HAP-1 (cell line): ENCODE measurements at places on chromosomes 7 and 10.

DNA sequence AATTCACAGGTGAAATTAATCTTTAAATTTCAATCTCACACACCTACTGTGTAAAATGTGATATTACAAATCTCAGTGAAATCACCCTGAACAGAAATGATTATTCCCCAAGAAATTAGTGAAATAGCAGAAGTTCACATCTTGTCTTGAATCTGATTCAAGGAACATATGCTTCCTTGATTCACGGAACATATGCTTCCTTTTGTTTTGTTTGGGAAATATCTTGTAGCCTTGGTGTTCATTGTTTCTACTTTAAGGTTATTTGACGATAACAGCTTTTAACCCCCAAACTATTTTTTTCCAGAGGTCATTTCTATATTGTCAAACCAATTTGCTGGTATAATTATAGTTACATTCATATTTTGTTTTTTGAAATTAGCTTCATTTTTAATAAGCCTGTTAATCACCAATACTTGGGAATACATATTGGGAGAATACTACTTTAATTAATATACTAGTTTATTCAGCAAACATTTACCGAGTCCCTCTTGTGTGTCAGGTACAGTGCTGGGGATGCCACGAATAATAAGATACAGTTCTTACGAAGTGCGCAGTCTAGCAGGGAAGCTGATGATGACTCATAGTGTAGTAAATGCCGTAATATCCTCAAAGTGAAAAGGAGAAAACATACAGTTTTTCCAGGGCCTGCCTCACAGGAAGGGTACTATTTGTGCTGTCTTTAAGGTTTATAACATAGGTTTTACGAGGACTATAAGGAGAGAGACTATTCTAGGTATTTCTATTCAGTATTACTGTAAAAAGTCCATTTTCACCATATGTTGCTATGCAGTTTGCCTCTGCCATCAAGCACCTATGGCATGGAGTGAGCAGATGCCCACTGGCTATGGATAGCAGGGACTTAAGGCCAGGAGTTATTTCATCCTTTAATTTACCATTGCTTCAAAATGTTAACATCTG, 32.5 kb downstream of the PRKAR2B start:
- DNase-seq, result no peak

DNA sequence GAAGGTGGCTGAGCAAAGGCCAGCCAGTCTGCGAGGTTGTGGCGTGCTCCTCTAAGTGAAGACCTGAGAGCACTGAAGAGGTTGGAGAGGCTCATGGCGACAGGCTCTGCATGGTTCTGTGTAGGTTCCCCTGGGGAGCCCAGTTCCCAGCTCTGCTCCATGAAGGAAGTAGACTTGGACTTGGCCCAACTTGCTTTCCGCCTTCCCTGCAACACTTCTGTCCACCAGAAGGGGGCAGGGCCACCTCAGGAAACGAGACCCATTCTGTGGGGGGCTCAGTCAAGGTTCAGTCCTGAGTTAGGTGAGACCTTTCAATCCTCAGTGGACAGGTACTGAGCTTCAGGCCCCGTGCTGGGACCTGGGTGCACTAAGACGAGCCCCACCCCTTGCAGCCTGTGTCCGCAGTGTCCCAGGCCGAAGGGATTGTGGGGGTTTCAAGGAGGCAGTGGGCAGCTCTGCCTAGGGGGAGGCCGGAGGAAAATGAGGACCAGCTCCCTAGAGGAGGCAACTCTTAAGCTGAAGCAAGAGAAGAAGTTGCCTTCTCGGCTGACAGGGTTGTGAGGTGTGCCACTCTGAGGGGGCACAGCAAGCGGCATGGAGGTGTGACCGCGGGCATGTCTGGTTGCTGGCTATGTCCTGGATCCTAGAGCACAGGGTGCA, 15.0 kb upstream of the PCBD1 start:
- DNase-seq, result peak; percentile 28

DNA sequence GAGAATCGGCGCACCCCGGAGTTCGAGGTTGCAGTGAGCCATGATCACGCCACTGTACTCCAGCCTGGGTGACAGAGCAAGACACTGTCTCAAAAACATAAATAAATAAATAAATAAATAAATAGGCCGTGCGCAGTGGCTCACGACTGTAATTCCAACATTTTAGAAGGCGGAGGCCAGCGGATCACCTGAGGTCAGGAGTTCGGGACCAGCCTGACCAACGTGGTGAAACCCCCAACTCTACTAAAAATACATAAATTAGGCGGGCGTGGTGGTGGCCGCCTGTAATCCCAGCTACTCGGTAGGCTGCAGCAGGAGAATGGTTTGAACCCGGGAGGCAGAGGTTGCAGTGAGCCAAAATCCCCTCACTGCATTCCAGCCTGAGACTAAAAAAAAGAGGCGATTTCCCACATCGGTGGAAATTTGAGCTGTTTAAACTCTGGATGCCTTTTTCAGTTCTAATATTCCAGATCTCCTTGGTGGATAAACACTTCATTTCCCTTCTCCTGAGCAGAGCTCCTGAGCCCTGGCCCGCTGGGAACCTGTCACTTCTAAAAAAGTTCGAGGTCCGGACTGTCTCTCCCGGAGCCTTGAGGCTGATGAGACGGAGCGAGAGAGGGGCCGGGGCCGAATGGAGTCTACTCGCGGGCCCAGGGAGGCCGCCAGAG, 2.0 kb upstream of the NFKB2 start:
- DNase-seq, result no peak

- no peak for DNase-seq
These were observed 119.5 kb downstream of the BICC1 start for GRCh38 chr10:58632216-58632615.

GRCh38 chr7:16739863-16740622, 13.5 kb upstream of the TSPAN13 start:
- no peak for DNase-seq

GRCh38 chr7:44149571-44150465, 8.7 kb upstream of the MYL7 start:
- no peak for DNase-seq

DNA sequence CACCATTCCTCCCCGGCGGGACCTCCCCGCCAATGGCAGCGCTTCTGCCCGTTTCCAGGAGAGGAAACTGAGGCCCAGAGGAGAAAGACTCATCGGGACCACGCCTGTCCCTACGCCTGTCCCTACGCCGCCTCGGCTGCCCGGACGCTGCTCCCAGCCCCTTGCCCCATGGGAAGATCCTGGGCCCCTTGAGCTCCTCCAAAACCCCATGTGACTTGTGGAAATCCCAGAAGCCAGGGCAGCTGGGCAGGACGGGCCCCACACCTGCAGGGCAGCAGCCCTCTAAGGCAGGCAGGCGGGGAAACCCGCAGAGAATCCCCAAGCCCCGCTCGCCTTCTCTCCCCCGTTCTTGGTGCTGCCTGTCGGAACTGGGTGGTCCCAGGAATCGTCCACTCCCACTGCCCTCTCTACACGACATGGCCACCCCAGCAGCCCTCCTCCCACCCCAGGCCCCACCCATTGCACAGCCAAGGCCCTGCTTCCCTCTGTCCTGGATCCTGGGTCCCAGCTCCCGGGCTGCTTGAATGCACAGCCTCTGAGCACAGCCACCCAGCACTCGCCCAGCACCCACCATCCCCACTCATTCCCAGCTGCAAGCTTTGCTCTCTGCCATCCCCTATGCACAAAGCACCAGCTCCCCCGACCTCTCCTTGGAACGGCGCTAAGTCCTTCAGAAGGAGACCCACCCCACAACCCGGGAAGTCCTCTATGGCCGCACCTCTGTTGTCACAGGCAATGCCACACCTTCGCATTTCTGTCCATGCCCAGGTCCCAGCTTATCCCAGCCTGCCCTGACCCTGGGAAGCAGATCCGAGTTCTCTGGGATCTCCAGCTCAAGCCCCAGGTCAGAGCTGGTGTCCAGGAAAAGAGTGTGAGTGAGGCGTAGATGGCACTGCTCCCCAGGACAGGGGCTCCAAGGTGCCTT, 50.6 kb downstream of the SLC29A4 start:
- no peak for DNase-seq

GRCh38 chr7:156050636-156051569, 238.6 kb upstream of the SHH start:
- no peak for DNase-seq

DNA sequence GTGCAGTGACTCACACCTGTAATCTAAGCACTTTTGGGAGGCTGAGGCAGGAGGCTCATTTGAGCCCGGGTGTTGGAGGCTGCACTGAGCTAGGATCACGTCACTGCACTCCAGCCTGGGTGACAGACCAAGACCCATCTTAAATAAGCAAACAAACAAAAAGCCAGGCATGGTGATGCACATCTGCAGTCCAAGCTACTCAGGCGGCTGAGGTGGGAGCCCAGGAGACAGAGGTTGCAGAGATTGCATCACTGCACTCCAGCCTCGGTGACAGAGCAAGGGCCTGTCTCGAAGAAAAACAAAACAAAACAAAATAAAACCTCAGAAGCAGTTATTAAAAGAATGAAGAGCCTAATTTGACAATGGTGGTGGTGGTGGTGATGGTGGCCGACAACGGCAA, 132.5 kb downstream of the PARD3 start:
- no peak for DNase-seq

DNA sequence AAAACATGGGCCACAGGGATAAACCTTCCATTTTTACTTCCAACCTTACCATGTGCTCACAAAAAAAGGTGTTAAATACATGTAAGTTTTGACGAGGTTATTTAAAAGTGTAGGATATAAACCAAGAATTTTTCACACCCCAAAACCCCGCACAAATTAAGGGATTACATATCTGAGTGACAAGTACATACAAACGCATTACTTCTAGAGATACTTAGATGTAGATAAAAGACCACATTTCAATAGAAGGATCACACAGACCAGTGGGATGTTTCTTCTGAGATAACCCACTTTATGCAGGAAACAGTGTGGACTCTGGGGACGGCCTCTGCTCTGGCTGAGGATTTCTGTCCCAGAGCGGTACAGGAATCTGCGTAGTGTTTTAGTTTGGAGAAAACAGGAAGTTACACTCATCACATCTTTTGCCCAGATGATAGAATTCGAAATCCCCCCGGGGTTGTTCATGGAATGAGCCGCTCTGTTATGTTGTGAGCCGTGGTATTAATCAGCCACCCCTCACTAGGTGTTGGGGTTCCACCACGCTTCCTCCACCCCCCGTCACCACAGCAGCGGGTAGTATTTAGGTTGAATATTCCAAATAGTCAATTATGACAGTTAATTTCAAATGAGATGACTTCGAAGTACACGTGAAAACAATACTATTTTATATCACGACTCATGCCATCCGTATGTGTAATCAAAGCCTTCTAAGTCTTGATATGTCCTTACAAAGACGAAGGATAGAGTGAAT, 1.3 kb upstream of the CUL1 start:
- DNase-seq, result no peak

DNA sequence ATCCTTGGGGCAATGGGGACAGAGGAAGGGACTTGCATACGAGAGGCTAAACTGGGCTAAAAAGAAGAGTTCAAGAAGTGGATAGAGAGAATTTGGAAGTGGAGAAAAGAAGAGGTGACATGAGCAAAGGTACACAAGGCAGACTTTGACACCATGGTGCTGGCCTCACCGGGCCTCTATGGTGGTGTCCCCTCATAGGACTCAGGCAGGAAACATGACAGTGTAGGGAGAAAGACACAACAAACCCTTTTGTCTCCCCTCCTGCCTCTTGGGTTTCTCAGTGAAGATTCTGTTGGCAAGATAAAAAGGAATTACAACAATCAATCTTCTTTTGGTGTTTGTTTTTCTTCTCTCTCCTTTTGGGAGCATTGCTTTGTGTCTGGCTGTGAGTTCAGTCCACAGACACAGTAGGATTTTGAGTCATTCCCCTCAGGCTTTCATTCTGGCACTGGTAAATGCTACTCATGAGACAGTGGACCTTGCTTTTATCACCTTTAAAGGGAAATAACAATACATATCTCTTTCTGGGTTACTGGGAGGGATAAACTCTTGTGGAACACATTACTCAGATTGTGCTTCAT, 827.7 kb downstream of the TNS3 start:
- DNase-seq, result no peak

DNA sequence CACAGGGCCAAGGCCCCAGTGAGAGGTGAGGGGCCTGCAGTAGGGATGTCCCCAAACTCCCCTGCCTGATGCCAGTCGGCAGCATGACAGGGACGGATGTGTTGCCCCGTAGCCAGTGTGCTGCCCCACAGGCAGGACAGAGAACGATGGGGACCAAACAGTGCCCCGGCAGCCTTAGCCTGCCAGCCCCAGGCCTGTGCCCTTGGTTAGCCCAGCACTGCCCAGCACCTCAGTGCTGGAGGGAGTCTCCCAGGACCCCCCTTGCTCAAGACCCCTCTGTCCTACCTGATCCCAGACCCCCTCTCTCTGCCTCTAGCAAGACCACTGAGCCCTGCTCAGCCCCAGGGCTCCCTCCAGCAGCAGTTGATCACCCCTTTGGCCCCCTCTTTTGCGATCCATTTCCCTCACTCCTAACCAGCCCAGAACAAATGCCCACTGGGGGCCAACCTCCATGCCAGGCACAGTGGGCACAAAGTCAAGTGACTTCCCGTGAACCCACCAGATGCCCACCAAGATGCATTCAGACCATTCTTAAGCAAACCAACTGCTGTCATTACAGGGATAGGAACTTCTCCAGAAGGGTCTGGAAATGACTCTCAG, 34.0 kb downstream of the OAT start:
- no peak for DNase-seq

GRCh38 chr7:7424151-7424873, 111.4 kb downstream of the COL28A1 start:
- DNase-seq, result peak; percentile 65

- no peak for DNase-seq
These were observed 39.8 kb upstream of the LANCL2 start for GRCh38 chr7:55325371-55325792.

DNA sequence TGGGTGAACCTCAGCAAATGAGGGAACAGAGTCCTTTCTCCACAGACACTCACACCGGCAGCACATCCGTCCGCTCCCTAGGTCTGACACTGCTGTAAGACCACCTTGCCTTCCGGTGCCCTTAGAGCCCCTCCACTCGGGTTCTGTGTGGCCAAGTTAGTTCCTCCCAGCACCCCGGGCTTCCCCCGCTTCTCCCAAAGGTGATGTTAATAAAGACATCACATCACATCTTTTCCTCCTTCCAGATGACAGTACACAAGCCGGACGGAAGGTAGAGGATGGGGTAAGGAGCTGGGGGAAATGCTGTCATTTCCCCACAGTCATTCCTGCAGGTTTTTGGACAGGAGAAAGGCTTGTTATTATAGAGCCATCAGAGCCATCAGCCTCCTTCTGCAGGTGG, 42.3 kb downstream of the OAT start:
- DNase-seq, result no peak

DNA sequence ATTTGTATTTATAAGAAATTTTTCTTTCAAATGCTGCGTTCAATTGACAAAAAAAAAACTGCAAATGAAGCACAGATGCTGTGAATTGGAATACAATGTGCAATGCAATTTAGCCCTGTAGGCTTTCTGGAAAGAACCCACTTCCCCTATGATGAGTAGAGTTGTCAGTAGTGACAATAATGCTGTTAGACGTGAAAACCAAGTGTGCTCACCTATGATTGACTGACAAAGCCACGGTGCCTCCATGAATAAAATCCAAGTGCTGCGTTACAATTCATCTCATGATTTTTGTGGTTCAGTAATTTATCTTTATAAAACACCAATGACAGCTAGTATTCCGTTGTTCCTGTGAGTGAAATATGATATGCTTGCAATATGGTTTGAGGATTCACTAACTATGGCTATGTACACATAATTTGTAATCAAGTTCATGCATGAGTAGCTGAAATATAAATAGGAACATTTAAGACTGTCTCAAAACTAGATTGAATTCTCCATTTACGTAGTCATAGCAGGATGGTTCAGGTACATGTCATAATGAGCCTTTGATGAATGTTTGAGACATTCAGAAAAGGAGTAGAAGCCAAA, 1160.3 kb downstream of the CNTNAP2 start:
- DNase-seq, result no peak
